ENCODE measurements at places on chromosomes 6 and 20. TPM values are rescaled to one million over a fixed set of nuclear protein-coding genes. Genes with fewer than 3 reads are reported as not detected.

RBM38 gene
- 11.5 TPM for polyA plus RNA-seq

TNFRSF6B gene
- polyA plus RNA-seq = 8.2 TPM

MOG gene
- not detected for polyA plus RNA-seq

BPIFB1 gene
- polyA plus RNA-seq = not detected

CAPN11 gene
- not detected for polyA plus RNA-seq

ITPA gene
- polyA plus RNA-seq = 66.7 TPM

DEFB132 gene
- not detected for polyA plus RNA-seq

SLC24A3 gene
- polyA plus RNA-seq = not detected

DNA sequence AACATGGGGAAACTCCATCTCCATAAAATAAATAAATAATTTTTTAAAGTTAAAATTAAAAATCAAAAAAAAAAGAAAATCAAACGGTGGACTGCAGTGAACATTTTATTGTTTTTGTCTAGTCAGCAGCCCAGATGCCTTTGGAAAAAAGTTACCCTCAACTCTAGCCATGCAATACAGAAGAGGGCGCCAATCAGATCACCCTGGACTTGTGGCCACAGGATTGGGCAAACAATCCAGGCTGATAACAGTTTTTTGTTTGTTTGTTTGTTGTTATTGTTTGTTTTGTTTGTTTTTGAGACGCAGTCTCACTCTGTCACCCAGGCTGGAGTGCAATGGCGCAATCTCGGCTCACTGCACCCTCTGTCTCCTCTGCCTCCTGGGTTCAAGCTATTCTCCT is 30.5 kb upstream of the NELFCD start:
- H3K4me1 ChIP-seq = no peaks in the 10 kb centered on the region
- no peaks in the 10 kb centered on the region for H3K36me3 ChIP-seq
- H3K4me3 ChIP-seq = no peak overlapping the region

DNA sequence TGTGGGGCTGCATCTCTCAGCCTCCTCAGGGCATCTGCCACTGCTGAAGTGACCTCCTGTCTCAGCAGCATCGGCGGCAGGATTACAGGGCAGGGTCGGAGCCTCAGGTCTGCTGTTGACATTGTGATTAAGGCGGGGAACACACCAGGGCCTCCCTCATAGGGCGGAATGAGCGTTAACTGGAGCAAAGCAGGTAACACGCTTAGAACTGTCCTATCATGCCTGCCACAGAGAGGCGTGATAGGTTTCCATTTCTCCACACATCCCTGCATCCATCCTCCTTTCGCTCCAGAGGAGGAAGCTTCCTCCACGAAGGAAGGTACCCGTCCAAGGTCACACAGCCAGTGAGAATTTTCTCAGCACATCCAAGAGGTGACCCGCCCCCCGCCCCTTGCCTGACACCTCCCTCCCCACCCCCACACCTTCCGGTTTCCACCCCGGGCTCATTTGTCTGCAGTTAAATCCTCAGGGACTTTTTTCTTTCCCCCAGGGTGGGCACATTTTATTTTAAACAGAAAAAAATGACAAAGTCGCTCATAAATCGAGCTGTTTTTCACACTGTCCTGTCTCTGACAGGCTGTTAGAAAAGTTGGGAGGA is 200.8 kb downstream of the TFAP2C start:
- no peak overlapping the region for H3K27ac ChIP-seq
- no peak for DNase-seq
- H3K27me3 ChIP-seq = peaks cover 68% of the 10 kb centered on the region
- H3K36me3 ChIP-seq = no peaks in the 10 kb centered on the region

DNA sequence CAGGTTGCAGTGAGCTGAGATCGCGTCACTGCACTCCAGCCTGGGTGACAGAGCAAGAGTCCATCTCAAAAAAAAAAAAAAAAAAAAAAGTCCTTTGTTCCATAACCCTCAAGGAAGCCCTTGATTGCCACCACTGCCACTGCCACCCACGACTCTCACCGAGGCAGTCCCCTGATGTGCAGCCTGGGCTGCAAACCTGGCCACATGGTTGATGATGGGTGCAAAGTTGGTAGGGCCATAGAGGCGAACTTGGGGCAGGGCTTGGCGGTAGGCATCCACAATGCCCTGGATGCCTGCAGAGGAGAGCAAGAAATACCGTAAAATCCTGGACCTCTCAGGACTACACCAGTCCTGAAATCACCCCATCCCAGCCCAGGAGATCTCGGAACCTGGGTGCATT is 11.5 kb downstream of the SPAG4 start:
- H3K36me3 ChIP-seq = peaks cover 50% of the 10 kb centered on the region
- no peaks in the 10 kb centered on the region for H3K4me1 ChIP-seq
- DNase-seq = no peak
- no peak overlapping the region for H3K27ac ChIP-seq
- H3K27me3 ChIP-seq = no peaks in the 10 kb centered on the region

- H3K27me3 ChIP-seq = peaks cover 63% of the 10 kb centered on the region
- H3K4me1 ChIP-seq = no peaks in the 10 kb centered on the region
- no peak overlapping the region for H3K4me3 ChIP-seq
- H3K27ac ChIP-seq = no peak overlapping the region
Observed at GRCh38 chr20:56808732-56809131, 179.6 kb downstream of the TFAP2C start.

DNA sequence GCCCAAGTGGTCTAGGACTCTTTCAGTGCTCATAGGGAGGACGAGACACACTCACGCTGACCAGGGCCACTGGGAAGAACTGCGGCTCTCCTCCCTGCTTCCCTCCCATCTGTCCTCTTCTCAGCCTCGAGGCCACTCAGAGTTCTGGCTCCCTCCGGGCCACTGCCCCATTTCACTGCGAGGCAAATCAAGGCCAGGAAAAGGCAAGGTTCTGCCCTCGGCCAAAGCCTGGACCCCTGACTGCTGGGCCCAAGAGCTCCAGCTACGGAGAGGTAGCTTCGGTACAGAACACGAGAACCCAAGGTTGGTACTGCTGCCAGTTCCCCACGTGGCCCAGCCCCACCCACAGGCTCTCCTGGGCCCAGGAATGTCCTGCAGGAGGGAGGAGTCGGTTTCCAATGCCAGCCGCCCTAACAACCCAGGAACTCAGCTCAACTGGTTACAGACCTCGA is 14.7 kb downstream of the PI16 start:
- H3K27me3 ChIP-seq = no peaks in the 10 kb centered on the region
- no peak overlapping the region for H3K4me3 ChIP-seq
- DNase-seq = no peak
- no peak overlapping the region for H3K27ac ChIP-seq
- peaks cover 3% of the 10 kb centered on the region for H3K4me1 ChIP-seq

- H3K36me3 ChIP-seq = no peaks in the 10 kb centered on the region
- no peak overlapping the region for H3K27ac ChIP-seq
- peaks cover 6% of the 10 kb centered on the region for H3K4me1 ChIP-seq
- no peak for DNase-seq
- H3K27me3 ChIP-seq = no peaks in the 10 kb centered on the region
- no peak overlapping the region for H3K4me3 ChIP-seq
Observed at GRCh38 chr6:15990179-15990578, 138.7 kb upstream of the MYLIP start.

DNA sequence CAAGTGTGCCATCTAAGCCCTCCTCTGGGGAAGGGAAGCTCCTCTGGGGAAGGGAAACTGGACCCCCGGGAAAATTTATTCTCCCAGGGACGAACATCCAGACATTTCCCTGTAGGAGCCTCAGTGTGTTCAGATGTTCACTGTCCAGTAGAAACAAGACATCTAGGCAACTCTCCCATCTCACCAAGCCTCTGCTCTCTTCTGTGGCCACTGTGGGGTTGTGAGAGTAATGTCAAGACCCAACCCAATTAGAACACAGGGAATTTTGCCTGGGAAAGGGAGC is 3.6 kb upstream of the PTGIS start:
- no peak overlapping the region for H3K27ac ChIP-seq
- no peak overlapping the region for H3K4me3 ChIP-seq
- no peaks in the 10 kb centered on the region for H3K27me3 ChIP-seq

- DNase-seq = no peak
- H3K36me3 ChIP-seq = no peaks in the 10 kb centered on the region
- no peak overlapping the region for H3K4me3 ChIP-seq
Observed at GRCh38 chr6:107646176-107646575, 156.3 kb downstream of the SOBP start.

Measured in SK-N-SH (cell line).